Skin of body (tissue), 3 donors: ENCODE measurements at places on chromosomes 13 and 19. TPM values are rescaled to one million over a fixed set of nuclear protein-coding genes. Genes with fewer than 3 reads are reported as not detected.

The CYP4F11 gene
- total RNA-seq, result not detected

The CD79A gene
- total RNA-seq, result 0.79 TPM

The INAFM1 gene
- 3.1 TPM for total RNA-seq

The BORCS8 gene
- total RNA-seq, result 4.9 TPM

The AMER2 gene
- 0.49 TPM for total RNA-seq

The FRY gene
- 19.9 TPM for total RNA-seq

The ZNF17 gene
- 14.7 TPM for total RNA-seq

The ACP7 gene
- 5.2 TPM for total RNA-seq

The ZNF625 gene
- 14.9 TPM for total RNA-seq

The RHPN2 gene
- total RNA-seq, result 2.2 TPM

The INSR gene
- 51.4 TPM for total RNA-seq

GRCh38 chr19:33292595-33293254 is 9.6 kb downstream of the CEBPA start:
- no peak for DNase-seq

DNA sequence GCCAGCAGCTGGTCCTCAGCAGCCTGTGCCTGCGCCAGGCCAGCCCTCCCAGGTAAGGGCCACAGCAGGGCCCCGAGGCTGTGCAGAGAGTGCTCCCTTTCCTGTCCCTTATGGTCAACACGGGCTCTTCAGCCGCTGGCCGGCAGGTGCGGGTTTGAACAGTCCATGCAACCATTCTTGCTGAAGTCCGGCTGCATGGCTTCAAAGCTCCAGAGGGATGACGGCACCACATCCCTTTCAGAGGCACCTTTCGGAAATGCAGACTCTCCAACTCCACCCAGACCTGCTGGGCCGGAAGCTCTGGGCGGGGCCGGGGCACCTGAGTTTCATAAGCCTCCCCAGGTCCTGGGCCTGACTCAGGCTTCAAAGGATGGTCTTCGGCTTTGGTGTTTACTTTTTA is 81.3 kb downstream of the SPACA7 start:
- DNase-seq, result no peak

DNA sequence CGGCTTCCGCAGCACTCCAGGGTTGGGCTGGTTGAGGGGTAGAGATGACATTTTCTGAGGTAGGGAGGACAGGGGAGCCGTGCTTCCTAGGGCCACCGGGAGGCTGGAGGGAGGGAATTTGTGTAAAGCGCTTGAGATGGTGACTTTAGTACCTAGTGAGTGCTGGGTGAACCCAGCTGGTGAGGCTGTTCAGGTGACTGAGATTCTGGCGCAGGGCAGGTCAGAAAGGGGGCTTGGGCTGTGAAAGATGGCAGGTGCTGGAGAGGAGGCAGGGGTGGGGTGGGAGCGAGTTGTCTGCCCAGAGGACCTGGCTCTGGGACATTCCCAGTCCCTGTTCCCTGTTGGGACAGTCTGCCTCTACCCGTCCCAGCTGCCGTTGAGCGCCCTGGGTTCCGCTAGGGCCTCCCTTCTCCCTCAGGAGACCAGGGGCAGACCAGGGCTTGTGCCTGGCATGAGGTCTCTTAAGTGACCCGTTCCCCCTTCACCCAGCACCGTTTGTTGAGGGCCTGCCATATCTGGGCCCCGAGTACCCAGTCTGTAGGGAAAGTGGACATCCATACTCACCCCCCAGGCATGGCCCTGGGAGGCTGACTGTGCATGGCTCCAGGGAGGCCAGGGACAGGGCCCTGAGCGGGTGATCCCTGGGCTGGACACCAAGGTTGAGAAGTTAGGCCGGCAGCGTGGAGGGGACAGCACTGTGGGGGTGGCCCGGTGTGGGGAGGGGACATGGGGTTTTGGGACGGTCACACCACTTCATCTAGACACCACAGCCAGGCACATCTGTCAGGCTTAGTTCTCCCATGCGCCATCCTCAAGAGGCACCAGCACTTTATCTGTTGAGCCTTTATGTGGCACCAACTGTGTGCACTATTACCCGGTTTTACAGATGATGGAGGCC is 5.0 kb downstream of the PTOV1 start:
- no peak for DNase-seq

GRCh38 chr19:19261350-19262189 is 11.5 kb downstream of the TM6SF2 start:
- no peak for DNase-seq

GRCh38 chr19:2032296-2032941 is 16.9 kb upstream of the BTBD2 start:
- DNase-seq, result peak; percentile 64

GRCh38 chr19:45139286-45140143 is 21.3 kb downstream of the NKPD1 start:
- no peak for DNase-seq

GRCh38 chr19:35228177-35228930 is at the start of gene FAM187B:
TSS of gene FAM187B (minus strand) at chr19:35228739. CDS start at chr19:35228680, 59 bp downstream.
- DNase-seq, result no peak

DNA sequence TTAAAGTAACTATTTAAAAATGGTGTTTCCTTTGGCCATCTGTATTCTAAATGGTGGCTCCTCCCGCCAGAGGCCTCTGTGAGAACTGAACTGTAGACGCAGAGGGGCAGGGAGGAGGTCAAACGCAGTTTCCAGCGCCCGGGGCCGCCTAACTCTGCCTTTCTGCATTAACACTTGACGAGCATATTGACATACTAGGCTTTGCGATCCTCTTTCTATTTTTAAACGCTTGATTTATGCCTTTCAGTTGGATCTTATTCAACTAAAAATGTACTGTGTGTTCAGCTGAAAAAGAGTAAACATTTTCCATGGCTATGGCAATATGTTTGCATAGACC is 74.7 kb downstream of the SPACA7 start:
- peak; percentile 13 for DNase-seq

- no peak for DNase-seq
These were observed 272.0 kb upstream of the TMTC4 start for GRCh38 chr13:100946588-100946987.

- DNase-seq, result no peak
These were observed 137.2 kb upstream of the DACH1 start for GRCh38 chr13:72004246-72004645.

- no peak for DNase-seq
These were observed 13.4 kb upstream of the SIGLEC12 start for GRCh38 chr19:51514866-51515481.

DNA sequence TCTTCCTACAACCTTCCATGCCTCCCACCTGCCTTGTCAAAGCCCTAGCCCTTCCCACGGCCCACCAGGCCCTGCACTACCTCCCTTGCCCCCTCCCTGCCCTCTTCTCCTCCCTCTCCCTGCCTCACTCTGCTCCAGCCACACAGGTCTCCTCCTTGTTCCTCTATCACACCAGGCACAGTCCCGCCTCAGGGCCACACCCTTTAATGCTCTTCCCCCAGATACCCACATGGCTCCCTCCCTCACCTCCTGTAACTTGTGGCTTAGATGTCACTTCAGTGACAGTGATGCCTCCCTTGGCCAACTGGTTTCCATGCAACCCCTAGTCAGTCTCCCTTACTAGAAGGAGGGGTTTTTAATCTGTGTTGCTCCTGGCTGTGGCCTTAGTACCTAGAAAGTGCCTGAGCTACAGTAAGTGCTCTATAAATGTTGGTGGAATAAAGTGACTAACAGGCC is 1.3 kb downstream of the SIRT6 start:
- DNase-seq, result no peak

GRCh38 chr19:58518256-58519086 is 1.1 kb downstream of the ZBTB45 start:
- no peak for DNase-seq

DNA sequence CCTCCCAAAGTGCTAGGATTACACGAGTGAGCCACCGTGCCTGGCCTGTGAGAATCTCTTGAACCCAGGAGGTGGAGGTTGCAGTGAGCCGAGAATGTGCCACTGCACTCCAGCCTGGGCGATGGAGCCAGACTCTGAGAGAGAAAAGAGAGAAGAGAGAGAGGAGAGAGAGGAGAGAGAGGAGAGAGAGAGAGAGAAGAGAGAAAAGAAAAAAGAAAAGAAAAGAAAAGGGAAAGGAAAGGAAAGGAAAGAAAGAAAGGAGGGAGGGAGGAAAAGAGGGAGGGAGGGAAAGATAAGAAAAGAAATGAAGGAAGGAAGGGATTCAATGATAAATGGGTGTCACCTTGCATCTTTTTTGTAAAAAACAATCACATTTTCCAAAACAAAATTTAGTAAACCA is 23.0 kb upstream of the PSPC1 start:
- DNase-seq, result no peak

- DNase-seq, result no peak
These were observed 16.3 kb downstream of the CILP2 start for GRCh38 chr19:19554074-19555023.

- no peak for DNase-seq
These were observed 72.5 kb upstream of the MRI1 start for GRCh38 chr19:13691569-13692435.

- no peak for DNase-seq
These were observed 86.1 kb downstream of the PTPRS start for GRCh38 chr19:5254543-5254942.

DNA sequence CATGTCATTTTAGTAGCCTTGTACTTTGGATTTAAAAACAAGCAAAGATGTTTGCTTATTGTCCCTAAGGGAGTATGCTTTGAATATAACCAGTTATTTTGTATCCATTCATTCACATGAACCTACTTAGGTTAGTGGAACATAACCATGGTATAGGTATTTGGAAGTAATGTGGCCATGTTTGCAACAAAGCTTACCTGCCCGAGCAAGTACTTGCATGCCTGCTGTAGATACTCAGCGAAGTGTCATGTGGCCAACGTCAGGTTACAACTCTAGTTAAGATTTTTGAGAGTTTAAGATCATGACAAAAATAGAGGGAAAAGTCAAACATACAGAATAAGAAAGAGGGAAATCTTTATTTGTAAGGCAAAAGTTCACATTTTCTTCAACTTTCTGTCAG is 57.2 kb downstream of the COG6 start:
- no peak for DNase-seq

DNA sequence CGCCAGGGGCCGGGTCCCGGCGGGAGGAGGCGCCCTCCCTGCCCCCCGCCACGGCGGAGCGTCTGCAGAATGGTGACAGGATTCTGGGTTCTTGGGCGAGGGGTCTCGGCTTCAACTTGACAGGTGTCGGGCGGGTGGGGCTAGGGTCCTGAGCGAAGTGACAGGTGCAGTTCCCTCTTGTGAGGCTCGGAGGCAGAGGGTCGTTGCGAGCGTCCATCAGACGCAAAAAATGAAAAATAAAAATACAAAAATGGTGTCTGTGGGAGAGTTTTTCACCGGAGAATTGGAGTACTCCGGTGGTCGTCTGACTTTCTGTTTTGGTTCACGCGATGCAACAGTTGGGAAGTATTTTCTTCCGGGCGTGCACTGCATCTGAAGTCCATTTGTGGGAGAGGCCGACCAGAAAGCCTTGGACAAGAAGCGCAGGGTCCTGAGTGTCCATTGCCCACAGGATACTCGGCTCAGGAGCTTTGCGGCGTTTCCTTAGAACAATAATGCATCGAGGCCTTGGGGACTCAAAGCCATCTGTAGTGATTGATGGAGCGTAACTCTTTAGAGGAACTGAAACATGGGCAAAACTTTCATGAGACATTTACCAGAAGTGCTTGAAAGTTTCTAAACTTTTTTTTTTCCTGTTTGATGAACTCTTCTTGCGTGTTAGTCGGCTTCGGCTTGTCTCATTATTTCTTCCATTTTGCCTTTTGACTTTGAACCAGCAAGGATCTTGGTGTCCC is 759 bp downstream of the RB1 start:
- DNase-seq, result peak; percentile 59

GRCh38 chr13:30241532-30241931 is 65.8 kb downstream of the KATNAL1 start:
- peak; percentile 35 for DNase-seq

DNA sequence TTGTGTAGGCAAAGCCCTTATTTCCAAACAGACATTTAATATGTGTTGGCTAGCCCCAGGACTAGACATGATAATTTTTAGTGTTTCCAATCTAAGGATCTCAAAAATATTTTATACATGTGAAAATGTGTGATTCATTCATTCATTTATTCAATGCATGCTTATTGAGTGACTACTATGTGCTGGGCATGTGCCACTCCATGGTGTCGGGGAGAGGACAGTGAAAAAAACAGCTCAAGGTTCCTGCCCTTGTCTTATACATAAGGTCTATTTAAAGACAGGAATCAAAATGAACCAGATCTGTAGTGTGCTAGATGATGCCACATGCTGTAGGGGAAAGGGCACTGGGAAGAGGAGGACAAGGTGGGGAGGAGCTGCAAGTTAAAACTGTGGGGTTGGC is 36.5 kb downstream of the GJA3 start:
- no peak for DNase-seq
